ENCODE measurements at places on chromosomes 5 and 9. TPM values are rescaled to one million over a fixed set of nuclear protein-coding genes. Genes with fewer than 3 reads are reported as not detected.

GRCh38 chr5:152358861-152359568 lies 46.1 kb downstream of the NMUR2 start:
- H3K27me3 ChIP-seq, result no peaks in the 10 kb centered on the region
- no peak overlapping the region for H3K27ac ChIP-seq
- DNase-seq, result no peak
- no peak overlapping the region for H3K4me3 ChIP-seq
- H3K36me3 ChIP-seq, result no peaks in the 10 kb centered on the region

CDKN2B-AS1 gene
- total RNA-seq, result 0.40 TPM

DNA sequence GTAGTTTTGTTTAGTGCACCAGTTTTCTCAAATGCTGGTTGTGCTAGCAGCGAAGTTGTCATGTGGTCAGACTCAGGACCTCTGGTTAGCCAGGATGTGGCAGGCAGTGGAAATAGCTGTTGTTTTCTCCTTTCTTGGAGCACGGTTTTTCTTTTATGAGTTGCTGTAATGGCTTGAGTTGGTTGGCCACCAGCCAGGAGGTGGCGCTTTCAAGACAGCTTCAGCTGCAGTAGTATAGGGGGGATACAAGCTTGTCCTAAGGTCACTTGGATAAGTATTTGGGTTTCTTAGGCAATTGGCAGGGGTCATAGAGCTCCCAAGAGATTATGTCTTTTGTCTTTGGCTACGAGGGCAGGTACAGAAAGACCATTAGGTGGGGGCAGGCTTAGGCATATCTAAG lies 274.2 kb upstream of the TARS1 start:
- no peaks in the 10 kb centered on the region for H3K36me3 ChIP-seq
- H3K27ac ChIP-seq, result no peak overlapping the region
- H3K27me3 ChIP-seq, result no peaks in the 10 kb centered on the region
- no peak overlapping the region for H3K4me3 ChIP-seq

DNA sequence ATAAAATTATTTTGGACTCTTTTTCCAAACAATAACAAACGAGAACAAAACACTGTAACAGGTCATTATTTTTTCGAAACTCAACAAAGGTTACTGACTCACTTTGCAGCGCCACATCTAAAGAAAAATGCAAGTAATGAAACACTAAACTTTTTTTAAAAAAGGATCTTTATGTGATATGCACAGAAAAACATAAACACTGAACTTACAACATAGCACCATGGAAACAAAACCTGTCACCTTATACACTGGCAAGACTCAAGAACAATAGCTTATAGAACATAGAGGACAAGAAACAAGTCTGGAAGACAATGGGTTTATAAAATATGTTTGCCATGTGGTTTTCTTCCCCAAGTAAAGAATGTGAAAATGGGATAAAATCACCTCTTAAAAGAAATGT lies 85.2 kb downstream of the AUH start:
- no peaks in the 10 kb centered on the region for H3K36me3 ChIP-seq
- H3K4me1 ChIP-seq, result peaks cover 29% of the 10 kb centered on the region
- no peak for DNase-seq
- no peak overlapping the region for H3K27ac ChIP-seq

DNA sequence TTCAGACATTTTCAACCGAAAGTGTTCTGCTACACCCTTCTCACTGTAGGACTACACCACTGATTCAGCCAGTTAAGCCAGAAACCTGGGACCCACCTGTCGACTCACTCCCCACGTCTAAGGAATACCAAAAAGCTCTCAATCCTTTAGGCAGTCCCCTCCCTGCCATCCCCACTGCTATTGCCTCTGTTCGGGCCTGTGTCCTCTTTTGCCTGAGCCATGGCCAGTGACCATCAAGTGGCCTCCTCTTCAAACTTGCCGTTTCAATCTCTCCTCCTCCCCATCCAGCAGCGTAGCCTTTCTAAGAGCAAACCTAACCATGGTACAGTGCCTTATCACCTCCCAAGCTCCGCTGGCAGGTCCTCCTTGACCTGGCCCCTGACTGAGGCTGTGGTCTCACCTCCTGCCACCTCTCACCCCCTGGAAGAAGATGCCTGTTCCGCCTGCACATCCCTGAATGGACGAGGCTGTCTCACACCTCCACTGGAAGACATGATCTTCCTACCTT lies 64.1 kb downstream of the GALNT12 start:
- DNase-seq, result no peak
- H3K27ac ChIP-seq, result no peak overlapping the region
- H3K4me3 ChIP-seq, result no peak overlapping the region
- H3K4me1 ChIP-seq, result peaks cover 2% of the 10 kb centered on the region
- H3K27me3 ChIP-seq, result no peaks in the 10 kb centered on the region

IDNK gene
- total RNA-seq, result 1.8 TPM

- H3K27me3 ChIP-seq, result peaks cover 3% of the 10 kb centered on the region
- DNase-seq, result no peak
- H3K4me3 ChIP-seq, result no peak overlapping the region
Observed at GRCh38 chr5:1285141-1285540, 9.7 kb downstream of the TERT start.

DNA sequence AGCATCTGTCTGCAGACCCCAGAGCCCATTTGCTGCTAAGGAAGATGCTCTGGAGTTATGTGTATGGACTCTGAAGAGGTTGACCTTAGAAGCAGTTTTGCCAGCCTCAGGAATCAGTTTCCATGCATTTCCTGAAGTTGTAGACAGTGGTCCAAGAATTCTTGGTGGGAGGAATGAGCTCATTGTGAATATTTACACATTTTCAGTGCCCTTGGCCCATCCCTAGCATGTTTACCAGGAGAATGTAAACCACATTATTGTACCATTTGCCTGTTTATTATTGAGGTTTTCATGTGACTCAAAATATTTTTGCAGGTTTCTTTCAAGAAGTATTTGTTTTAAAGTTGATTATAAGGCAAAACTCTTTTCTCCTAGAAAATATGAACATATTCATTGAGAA lies 93.8 kb downstream of the NXNL2 start:
- H3K27ac ChIP-seq, result no peak overlapping the region
- H3K36me3 ChIP-seq, result no peaks in the 10 kb centered on the region
- no peak overlapping the region for H3K4me3 ChIP-seq
- no peaks in the 10 kb centered on the region for H3K27me3 ChIP-seq
- no peak for DNase-seq

GRCh38 chr9:79280691-79281090 lies 291.1 kb upstream of the TLE4 start:
- no peak for DNase-seq
- H3K4me1 ChIP-seq, result no peaks in the 10 kb centered on the region
- no peaks in the 10 kb centered on the region for H3K27me3 ChIP-seq
- no peaks in the 10 kb centered on the region for H3K36me3 ChIP-seq
- no peak overlapping the region for H3K4me3 ChIP-seq
- H3K27ac ChIP-seq, result no peak overlapping the region

DNA sequence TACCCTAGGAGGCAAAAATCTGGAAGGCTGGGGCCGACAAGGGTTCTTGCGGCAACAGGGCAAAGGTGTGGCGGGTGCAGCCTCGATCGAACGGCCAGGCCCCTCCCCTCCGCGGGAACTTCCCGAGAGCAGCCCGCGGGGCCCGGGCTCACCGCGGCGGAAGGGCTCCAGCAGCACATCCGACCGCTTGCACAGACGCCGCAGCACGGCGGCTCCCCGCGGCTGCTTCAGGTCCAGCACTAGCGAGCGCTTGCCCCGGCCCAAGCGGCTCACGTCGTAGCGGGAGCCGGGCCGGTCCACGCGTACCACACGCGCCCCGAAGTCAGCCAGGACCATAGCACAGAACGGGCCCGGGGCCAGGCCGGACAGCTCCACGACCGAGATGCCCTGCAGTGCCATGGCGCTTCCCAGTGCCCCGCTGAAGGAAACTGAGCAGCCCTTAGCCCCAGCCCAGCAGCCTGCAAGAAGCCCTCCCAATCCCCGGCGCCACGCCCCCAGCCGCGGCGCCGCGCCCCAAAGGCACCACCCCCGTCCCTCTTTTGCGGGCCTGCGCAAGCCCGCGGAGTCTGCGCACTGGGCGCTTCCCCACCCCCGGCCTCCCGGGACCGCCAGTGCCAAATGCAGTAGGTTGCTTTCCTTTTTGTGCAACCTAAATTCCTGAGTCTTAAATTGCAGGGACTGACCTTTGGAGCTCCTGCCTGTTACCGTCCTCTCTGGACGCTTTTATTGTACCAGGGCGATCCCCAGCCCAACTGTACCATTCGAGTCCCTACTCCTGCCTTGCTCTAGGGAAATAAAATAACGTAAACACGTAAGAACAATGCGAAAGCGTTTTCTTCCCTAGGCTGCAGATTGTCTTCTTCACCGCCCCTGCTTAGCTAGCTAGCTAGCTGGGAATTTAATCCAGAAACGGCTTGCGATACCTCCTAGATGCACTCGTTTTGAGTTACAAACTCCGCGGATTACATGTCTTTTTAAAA lies at the start of gene AMACR:
Gene AMACR, minus strand, starts transcription at position 430 of the 980 bp plus-strand sequence. Its CDS starts 31 bp downstream, at position 399.
- H3K27me3 ChIP-seq, result no peaks in the 10 kb centered on the region
- DNase-seq, result peak; percentile 94
- H3K36me3 ChIP-seq, result no peaks in the 10 kb centered on the region

DNA sequence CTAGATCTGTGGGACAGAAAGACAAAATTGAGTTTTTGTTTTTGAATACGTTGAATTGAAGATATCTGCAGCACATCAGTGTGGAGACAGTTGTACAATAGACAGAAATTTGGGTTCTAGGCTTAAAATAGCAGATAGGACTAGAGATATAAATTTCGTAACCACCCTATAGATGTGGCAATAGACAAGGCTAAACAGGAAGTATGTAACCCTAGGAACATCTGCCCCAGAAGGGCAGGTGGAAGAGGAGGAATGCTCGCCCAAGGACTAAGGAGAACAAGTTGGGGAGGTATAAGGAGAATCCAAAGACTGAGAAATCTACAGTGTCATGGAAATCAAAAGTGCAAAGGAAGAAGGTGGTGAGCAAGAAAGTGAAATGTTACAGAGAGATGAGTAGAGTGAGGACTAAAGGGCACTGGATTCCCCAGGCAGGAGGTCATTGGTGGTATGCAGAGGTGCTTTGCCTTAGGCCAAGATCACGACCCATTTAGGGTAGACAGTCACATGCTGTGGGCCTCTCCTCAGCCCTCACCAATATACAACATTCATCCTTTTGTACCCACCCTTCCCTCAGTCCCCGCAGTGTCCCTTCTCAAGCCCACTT lies 109.1 kb upstream of the ELL2 start:
- H3K4me3 ChIP-seq, result no peak overlapping the region
- H3K27ac ChIP-seq, result no peak overlapping the region
- H3K4me1 ChIP-seq, result no peaks in the 10 kb centered on the region
- H3K27me3 ChIP-seq, result no peaks in the 10 kb centered on the region

DNA sequence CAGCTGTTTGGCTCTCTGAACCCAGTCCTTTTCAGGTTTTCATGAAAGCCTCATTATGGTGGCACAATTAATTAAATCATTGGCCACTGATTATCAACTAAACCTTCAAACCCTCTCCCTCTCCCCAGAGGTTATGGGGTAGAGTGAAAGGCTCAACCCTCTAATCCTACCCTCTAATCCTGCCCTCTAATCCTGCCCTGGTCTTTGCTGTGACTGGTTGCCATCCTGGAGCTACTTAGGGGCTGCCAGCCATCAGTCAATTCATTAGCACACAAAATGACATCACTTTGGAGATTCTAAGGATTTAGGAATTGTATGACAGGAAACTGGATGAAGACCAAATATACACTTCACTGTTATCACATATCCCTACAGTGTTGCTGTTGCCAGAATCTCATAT lies 36.1 kb downstream of the ANKS6 start:
- no peaks in the 10 kb centered on the region for H3K4me1 ChIP-seq
- H3K4me3 ChIP-seq, result no peak overlapping the region
- H3K27me3 ChIP-seq, result no peaks in the 10 kb centered on the region
- H3K36me3 ChIP-seq, result peaks cover 45% of the 10 kb centered on the region
- no peak overlapping the region for H3K27ac ChIP-seq

DNA sequence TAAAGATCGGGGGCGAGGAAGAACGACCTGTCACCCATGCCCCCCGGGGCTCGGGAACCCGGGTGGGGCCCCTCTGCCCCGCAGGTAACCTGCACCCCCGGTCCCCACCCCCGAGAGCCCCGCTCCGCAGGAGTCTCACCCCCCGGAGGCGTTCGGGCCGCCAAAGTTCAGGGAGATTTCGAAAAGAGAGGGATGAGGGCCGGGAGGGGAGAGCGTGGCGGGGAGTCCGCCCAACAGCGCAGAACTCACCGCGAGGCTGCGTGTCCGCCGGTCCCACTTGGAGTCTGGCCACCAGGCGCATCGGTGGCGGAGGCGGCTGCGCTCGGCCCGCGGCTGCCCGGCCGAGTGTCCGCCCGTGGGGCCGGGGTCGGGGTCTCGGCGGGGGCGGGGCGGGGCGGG lies at the start of gene PHF19:
Gene PHF19, minus strand, starts transcription at position 347 of the 399 bp plus-strand sequence. CDS start 2,447 bp downstream, outside the sequence.
- peaks cover 20% of the 10 kb centered on the region for H3K27me3 ChIP-seq
- peak within 1 kb of the TSS; percentile 78 for H3K4me3 ChIP-seq
- peak; percentile 70 for DNase-seq
- peak within 1 kb of the TSS; percentile 76 for H3K27ac ChIP-seq
- no peaks in the 10 kb centered on the region for H3K4me1 ChIP-seq

DNA sequence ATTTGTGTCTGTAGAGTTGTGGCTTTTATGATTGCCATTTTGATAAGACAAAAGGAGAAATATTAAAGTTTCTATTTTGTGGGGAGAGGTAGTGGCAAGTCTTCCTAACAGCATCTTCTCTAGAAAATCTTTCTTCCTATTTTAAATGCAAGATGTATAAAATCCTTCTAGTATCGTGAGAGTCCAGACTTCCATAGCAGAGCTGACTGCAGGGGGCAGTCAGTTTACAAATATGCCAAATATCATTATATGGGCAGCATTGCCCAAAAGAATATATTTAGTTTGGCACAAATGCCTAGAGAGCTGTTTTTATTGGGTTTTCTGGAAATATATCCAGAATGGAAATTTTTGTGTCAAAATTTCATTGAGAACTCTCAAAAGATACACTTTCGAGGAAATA lies 82.1 kb upstream of the ALDH1A1 start:
- H3K36me3 ChIP-seq, result no peaks in the 10 kb centered on the region
- no peak overlapping the region for H3K4me3 ChIP-seq
- no peak overlapping the region for H3K27ac ChIP-seq
- no peak for DNase-seq

CDX1 gene
- not detected for total RNA-seq

- H3K36me3 ChIP-seq, result no peaks in the 10 kb centered on the region
- no peak overlapping the region for H3K27ac ChIP-seq
- no peaks in the 10 kb centered on the region for H3K27me3 ChIP-seq
- H3K4me1 ChIP-seq, result no peaks in the 10 kb centered on the region
Observed at GRCh38 chr9:1462626-1463308, 412.6 kb downstream of the DMRT2 start.

DNA sequence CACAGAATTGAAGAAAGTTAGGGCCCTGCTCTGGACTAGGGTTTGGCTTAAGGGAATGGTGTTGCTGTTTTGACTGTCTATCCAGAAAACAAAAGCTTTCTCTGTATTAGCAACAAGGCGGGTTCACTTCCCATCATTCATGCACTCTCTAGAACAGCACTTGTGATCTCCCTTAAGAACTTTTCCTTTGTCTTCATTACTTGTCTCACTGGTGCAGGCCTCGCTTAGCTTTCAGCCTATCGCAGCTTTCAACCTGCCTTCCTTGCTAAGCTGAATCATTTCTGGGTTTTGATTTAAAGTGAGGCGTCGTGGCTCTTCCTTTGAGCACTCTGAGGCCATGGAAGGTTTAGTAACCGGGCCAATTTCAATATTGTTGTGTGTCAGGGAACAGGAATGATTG lies 35.2 kb upstream of the LPCAT1 start:
- H3K4me1 ChIP-seq, result no peaks in the 10 kb centered on the region
- no peak overlapping the region for H3K4me3 ChIP-seq
- H3K36me3 ChIP-seq, result no peaks in the 10 kb centered on the region
- no peak overlapping the region for H3K27ac ChIP-seq
- DNase-seq, result no peak

TCF7 gene
- total RNA-seq, result 0.97 TPM
